HS-27A (cell line): ENCODE measurements at places on chromosomes 16 and 17.

GRCh38 chr16:78137782-78138616 lies 38.5 kb downstream of the WWOX start:
- no peak for DNase-seq

DNA sequence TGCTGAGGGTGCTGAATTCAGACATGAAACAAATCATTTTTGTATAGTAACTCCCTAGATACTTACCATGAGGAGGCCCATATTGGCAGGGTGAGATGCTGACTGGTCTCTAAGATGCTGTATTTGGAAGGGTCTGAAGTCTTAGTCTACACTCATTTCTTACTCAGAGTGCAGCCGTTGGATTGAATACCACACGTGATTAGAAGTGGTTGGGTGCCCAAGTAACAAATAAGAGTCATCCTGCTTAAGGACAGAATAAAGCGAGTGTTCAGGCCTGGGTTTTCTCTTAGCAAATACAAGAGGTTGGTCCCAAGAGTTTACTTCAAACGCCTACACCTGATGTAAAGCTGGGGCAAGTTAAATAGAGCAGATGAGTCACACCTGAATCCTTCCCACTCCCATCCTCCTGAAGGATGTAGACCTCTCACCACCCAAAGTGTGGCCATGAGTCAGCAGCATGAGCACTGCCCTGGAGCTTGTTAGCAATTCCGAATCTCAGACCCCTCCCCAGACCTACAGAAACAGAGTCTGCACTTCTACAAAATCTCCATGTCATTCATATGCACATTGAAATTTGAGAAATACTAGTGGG lies 284.6 kb upstream of the CDH5 start:
- peak; percentile 29 for DNase-seq

- DNase-seq = no peak
Observed at GRCh38 chr16:87507351-87508069, 14.7 kb upstream of the ZCCHC14 start.

- DNase-seq = no peak
Observed at GRCh38 chr17:32341141-32341856, 674 bp downstream of the C17orf75 start.

GRCh38 chr16:50006964-50007363 lies 18.1 kb upstream of the CNEP1R1 start:
- DNase-seq = no peak

DNA sequence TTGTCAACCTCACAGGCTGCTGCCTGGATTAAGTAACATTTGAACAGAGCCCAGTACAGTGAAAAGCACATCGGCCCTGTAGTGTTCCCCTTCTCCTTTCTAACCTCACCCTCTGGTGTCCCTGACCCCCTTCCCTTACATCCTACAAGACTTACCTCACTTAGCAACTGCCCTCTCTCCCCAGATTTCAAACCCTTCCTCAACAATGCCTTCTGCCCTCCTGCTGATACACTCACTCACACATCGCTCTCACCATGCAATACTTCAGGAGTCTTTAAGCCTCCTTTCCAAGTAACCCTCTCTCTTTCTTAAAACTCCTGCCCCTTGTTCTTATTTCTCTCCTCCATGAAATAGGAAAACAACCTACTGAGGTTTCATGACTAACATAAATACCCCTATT lies 17.8 kb downstream of the ZZEF1 start:
- no peak for DNase-seq
